ENCODE measurements at places on chromosomes 5 and 9.

DNA sequence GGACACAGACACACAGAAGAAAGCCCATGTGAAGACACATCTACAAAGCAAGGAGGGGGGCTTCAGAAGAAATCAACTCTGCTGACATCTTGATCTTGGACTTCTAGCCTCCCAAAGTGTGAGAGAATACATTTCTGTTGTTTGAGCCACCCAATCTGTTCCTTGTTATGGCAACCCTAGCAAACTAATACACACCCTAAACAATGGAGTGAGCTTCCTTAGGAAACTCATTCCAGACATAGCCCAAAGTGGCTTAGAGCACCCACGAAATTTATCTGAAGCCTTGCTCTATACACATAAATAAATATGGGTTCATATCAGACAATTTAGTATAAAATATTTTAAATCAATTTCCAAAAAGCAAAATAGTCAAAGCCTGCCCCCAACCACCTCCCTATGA, 7.6 kb upstream of the TBC1D2 start:
- no peak for DNase-seq

GRCh38 chr5:163594951-163595350, 89.5 kb downstream of the MAT2B start:
- no peak for DNase-seq

- DNase-seq = no peak
These were observed 100.7 kb downstream of the ARHGEF28 start for GRCh38 chr5:73726606-73727231.

DNA sequence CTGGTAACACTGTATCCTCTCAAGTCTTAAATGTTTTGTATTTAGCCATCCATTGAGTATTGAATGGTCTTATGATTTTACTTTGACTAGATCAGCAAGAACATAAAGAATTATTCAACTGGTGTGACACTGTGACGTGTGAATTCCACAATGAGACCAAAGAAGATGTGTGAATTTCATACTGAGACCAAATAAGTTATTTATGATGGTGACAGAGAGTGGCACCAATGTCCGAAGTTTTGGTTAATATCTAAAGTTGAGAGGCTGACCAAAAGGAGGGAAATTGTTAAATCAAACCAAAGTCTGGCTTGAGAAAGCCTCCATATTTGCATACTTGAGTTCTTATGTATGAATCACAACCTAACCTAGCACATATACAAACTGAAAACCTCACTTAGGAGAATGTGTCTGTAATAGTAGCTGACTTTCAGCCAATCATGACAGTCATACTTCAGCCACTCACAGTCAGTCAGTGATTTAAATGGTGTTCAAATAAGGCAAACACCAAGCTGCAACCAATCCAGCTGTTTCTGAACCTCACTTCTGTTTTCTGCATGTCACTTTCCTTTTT, 31.5 kb upstream of the FAM170A start:
- DNase-seq = no peak

GRCh38 chr9:74940600-74940999, 12.1 kb downstream of the C9orf40 start:
- no peak for DNase-seq

GRCh38 chr5:177476531-177477233, 3.2 kb upstream of the DBN1 start:
- DNase-seq = no peak

- DNase-seq = no peak
These were observed 55.3 kb upstream of the SPATA31E1 start for GRCh38 chr9:87827341-87827740.

DNA sequence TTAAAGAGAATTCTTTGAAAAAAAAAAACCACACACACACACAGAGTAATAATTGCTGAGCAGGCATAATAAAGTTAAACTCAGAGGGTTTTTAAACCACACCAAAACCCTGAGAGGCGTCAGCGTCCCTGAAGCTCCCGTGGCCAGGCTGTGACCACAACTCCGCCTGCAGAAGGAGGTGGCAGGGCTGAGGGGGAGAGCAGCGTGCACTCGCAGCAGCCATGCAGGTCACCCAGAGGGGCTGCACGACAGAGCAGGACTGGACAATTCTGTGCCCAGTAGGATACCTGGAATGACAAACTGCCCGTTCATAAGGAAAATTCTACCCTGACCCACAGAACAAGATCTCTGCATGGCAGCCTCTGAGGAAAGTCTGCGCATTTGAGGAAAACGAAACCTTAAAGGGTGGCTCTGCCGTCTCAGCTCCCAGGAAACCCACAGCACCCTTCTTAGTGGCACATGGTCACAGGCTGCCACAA, 44.0 kb downstream of the ROR2 start:
- no peak for DNase-seq

- no peak for DNase-seq
These were observed 145.0 kb downstream of the SLC12A2 start for GRCh38 chr5:128228521-128228920.

GRCh38 chr9:127545196-127546124, 66.6 kb upstream of the STXBP1 start:
- DNase-seq = no peak

DNA sequence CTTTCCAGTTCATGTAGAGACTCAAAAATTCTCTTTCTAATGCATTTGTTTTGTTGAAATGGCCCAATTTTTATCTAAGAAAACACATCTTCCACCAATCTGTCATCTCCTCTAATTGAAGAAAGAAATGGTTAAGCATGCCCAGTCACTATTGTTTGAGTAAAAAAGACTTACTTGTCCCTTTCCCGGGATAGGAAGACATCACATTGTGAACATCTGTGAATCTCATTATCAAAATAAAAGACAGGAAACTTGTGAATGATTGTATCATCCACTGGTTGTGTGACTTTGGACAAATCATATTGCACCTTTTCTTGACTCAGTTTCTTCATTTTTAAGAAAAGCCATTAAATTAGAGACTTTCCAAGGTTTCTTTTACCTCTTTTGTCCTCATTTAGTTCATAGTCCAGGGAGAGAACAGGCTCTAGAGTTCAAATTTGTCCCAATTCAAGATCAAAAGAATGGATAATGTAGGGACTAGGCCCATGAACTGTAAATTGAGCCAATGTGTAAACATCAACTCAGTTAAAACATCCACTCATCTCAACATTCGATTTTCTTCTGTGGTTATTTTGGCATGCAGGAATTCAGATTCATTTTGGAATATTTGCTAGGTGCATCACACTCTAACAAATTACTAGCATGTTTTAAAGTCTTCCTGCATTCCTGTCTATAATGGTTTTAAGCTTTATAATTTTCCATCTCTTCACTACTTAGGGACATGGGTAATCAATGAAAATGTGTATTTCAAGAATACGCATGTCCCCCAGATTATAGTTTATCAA, 838.0 kb upstream of the WWC1 start:
- DNase-seq = no peak

GRCh38 chr9:111320631-111321030, 9.4 kb downstream of the OR2K2 start:
- DNase-seq = no peak

GRCh38 chr9:137436761-137437600, 4.2 kb downstream of the ENTPD8 start:
- no peak for DNase-seq

DNA sequence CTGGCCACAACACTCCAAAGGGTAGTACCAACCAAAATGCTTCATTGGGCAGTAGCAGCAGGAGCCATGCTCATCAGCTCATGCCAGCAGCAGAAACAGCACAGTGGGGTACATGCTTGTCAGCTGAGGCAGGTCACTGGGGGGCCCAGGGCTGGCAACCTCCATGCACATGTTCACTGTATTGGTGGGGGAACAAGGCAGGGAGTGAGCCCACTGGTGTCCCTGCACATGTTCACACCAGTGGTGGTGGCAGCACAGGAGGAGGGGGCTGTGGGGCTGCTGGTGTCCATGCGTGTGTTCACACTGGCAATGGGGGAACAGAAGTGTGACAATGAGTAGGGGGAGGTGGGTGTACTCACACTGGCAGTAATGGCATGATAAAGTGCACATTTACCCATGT, 254.3 kb upstream of the KIF2A start:
- DNase-seq = no peak

- DNase-seq = no peak
These were observed 216.2 kb downstream of the PIK3R1 start for GRCh38 chr5:68431601-68432337.

- no peak for DNase-seq
These were observed 891.4 kb upstream of the C9orf72 start for GRCh38 chr9:28464481-28465216.

GRCh38 chr5:111389390-111390082, 122.8 kb downstream of the STARD4 start:
- DNase-seq = no peak

GRCh38 chr5:14066326-14066725, 76.8 kb upstream of the TRIO start:
- DNase-seq = no peak

- DNase-seq = no peak
These were observed 1.5 kb upstream of the STC2 start for GRCh38 chr5:173329491-173330337.

DNA sequence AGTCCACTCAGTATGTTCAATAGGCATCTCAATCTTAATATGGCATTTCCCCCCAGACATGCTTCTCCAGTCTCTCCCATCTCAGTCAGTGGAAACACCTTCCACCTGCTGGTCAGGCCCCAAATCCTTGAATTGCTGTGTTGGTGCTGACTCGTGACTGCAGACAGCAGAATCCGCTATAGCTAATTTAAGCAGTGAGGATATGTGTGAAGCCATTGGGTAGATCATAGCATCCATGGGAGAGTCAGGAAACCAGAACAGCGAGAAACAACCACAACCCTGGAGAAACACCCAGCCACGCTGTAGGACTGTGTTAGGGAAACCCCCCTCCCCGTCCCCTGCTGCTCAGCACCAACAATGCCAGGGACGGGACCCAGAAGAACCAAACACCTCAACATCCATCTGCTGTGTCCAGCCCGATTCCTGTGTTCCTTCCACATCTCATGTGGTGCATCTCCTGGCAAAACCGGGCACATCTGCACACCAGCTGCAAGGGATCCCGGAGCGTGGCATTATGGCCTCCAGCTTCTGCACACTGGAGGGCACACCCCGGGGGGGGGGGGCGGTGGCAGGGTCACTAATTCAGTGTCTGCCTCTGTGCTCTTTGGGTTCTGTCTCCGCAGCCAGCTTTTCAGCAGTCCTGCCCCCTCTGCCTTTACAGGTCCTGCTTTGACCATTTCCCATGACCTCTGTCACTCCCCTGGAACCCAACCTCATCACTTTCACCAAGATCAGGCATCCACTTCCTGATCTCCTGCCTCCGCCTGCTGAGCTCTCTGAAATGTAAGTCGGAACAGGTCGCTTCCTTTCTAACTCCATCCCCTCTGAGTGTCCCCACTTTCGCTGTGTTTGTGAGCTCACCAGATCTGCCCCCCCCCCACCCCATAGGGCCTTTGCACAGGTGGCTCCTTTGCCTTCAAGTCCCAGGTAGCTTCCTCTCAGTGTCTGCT, 2.4 kb upstream of the PLEKHG4B start:
- no peak for DNase-seq

GRCh38 chr9:137211532-137211931, 6.0 kb downstream of the NDOR1 start:
- DNase-seq = no peak

DNA sequence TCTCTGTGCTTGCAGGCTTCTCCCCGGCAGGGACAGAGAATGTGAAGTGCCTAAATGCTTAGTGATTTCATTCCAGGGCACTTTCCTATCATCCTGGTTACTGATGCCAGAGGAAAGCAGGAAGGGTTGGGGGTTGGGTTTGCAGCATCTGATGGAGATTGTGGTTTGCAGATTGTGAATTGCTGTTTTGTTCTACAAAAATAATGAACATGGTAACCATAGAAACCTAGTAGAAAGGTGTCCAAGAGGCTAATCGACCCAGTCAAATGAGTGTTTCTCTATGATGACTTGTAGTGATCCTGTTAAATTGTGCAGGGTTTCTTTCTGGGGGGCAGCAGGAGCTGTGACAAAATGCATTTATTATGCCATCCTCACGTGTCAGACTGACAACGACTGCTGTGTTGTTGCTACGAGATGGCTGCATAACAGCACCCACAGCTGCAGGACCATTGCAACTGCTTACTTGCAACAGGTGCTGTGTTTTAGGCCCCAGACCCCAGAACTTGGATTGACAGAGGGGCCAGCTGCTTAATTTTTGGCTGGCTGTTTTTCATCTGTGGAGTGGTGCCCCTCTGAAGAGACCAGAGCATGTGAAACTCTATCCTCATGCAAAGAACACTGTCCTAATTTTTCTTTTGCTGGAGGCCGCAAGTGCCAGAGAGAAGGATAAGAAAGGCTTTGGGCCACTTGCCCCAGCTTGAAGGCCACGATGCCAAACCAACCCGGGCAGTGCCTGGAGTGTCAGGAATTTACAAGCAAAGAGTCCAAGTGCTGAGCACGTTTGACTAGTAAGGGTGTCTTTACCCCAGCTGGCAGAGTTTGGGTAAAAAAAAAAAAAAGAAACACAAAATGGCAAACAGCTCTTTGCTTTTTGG, 397.8 kb downstream of the GADD45G start:
- DNase-seq = no peak

GRCh38 chr9:127176631-127177030, 54.2 kb upstream of the ANGPTL2 start:
- no peak for DNase-seq

- DNase-seq = no peak
These were observed 5.3 kb downstream of the IRX4 start for GRCh38 chr5:1877103-1878049.

- DNase-seq = no peak
These were observed 48.9 kb upstream of the TTC23L start for GRCh38 chr5:34790069-34790468.

- no peak for DNase-seq
These were observed 3.8 kb upstream of the NACC2 start for GRCh38 chr9:136098844-136099243.

DNA sequence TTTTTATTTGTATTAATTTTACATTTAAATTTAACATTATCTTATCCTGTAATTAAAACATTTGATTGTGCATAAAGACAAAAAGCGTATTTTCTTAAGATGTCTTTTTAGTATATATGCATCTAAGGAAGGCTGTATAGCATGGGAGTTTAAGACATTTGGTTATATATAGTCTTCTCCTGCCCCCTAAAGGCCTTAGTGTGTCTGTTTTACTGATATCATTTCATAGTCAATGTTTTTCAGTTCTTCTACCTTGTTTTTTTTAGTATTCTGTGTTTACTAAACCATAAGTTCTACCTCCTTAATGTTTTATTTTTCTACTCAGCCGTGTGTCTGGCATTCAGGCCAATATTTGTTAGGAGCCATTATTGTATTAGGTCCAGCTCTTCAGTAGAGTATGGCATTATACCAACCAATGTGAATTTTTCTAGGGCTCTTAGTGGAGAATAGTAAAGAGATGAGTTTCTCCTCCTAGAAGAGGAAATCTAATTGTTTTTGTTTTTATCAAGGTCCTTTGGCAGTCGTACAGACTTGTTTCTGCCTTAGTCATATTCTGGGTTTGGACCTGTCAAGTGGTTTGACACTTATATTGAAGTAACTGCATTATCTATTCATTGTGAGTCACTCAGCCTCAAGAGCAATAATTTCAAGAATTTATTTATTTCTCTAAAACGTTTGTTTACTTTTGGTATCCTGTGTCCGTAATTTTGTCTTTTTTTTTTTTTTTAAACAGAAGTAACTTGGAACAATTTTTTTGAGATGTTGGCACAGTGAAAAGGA, 74.8 kb downstream of the SLF1 start:
- DNase-seq = no peak

GRCh38 chr9:83424831-83425230, 113.4 kb downstream of the FRMD3 start:
- no peak for DNase-seq

GRCh38 chr5:66209794-66210193, 65.7 kb downstream of the SREK1 start:
- no peak for DNase-seq

- DNase-seq = no peak
These were observed 70.8 kb downstream of the MRPL36 start for GRCh38 chr5:1728846-1729245.
